Mammary epithelial cell (primary cell): ENCODE measurements at places on chromosomes 7 and 10.

DNA sequence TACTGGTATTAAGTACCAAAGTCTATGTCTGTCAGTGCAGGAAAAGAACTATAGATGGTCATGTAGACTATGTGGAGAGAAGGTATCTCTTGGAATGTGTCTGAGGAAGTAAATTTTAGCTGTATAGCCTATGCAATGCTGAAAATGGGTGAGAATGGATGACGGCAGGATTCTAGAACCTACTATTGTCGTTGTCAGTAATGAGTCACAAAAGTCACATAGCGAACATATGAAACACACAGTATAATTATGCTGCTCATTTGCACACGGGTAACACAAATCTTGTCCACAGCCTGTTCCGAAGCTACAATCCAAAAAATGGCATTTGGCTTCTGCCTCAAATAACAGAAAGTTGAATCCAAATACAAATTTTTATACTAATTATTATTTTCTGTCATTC is 33.6 kb upstream of the KMT2E start:
- DNase-seq, result no peak

- no peak for DNase-seq
Measured at GRCh38 chr7:35571611-35572240, 123.2 kb downstream of the HERPUD2 start.

- DNase-seq, result peak; percentile 48
Measured at GRCh38 chr10:110547139-110547761, 20.2 kb upstream of the SMC3 start.

- no peak for DNase-seq
Measured at GRCh38 chr10:96686514-96686913, 33.8 kb downstream of the PIK3AP1 start.

GRCh38 chr10:101932183-101932582 is 88.6 kb upstream of the KCNIP2 start:
- no peak for DNase-seq

DNA sequence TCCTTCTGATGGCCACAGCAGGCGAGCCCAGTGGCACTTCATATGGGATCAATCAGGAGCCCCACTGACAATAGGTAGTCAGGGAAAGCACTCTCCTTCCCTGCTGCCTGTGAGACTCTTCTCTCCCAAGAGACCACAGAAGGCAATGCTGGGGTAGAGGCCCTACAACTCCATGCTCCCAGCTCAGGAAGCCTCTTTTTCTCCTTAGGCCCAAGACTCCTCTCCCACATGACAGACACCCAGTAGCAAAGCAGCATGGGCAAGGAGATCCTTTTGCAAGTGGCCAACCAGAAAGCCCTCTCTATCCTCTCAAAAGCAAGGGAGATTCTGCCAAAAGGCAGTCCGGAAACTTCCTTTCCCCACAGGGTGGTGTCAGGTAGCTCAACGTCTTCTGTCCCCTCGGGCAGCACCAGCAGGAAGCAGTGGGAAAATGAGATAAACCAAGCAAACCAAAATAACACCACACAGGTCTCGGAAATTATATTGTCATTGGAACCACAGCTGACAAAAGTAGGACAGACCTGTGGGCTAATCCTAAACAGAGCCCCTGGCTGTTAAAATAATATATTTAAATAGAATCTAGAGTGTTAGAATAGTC is 172.7 kb upstream of the GDF10 start:
- no peak for DNase-seq

DNA sequence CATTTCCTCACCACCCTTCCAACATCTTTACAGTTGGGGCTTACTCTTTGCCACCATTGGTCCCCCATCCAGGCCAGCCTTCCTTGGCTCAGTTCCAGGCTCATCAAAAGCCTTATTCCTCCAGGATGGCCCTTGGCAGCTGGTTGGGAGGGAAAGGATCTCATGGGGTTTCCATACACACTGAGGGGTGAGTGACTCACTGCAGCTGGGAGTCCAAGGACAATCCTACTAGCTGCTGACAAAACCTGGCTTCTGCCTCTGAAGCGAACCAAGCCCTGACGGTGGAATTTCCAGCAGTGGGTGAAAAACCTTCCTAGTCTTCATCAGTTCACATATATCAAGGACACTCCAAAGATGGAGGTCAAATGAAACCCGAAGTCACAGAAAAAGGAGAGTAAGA is 22.9 kb downstream of the CRHR2 start:
- DNase-seq, result peak; percentile 9

DNA sequence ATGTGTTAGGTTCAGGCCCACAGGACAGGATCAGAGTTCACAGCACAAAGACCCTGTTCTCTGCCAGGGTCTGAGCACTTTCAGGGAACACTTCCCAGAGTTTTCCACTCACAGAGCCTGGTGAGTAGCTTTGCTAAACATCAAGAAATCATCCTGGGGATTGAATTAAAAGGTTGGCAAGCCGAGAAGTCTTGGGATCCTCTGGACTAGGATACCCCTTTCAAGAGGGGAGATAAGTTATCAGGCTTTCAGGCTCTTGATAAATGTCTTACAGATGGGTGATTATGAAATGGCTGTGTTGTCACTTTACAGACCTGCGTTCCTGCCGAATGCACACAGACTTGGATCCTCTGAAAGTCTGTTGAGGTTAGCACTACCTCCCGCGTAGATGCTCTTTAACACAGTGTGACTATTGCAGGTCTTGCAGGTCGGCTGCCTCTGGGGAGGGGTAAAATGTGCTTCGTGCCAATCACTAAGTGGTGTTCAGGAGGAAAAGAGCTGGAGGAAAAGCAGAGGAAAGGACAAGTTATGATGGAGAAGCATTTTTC is 473.5 kb upstream of the AKR1E2 start:
- DNase-seq, result no peak

DNA sequence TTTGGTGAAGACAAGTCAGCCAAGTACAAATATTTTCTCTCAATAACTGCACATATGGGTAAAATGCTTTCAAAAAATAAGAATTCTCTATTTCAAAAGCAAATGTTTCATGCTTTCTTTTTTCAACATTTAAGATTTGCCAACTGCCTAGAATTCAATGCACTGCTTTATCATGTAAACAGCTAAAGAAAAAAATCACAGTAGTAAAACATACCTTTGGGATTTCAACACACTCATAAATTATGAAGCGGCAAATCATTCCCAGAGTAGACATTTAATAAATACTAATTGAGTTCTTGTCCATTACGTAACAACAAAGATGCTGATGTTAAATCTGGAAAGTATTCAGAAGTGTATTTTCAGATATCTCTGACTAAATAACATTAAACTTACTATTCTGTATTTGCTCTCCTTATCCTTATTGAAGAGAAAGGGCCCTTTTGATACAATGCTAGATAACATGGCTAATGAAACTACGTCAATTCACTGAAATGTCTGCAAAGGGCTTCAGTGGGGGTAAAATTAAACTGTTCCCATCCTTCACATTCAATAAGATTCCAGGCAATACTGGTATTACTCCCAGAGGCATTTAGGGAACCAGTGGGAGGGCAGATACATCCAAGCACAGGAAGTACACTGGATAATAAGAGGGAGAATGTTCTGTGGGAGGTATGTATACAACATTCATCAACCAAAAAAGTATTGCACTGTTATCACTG is 13.9 kb downstream of the NAPEPLD start:
- no peak for DNase-seq

GRCh38 chr7:94511718-94512117 is 2.1 kb downstream of the CASD1 start:
- peak; percentile 71 for DNase-seq

DNA sequence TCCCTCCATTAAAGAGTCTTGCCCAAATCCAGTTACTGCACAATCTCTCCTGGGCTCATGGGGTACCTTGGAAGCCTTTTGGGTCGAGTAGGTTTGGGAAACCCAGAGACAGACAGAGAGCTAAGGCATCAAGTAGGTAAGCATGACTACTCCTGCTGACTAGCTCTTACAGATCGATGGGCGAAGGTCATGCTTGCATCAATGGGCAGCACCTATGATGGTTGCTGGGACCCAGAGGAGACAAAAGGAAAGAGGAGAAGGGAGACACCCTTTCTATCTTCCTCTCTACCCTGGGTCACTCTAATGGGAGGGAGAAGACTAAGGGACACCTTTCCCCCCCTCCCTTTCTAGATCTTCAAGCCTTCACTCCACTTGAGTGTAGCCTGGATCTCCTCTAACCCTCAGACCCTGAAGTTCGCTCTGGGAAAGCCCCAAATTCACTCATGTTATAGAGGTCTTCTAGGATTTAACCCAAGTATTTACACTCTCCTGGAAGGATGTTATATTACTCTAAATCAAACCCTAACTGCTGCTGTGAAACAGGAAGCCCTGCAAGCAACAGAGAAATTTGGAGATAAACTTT is 31.6 kb upstream of the ZNF746 start:
- DNase-seq, result no peak

DNA sequence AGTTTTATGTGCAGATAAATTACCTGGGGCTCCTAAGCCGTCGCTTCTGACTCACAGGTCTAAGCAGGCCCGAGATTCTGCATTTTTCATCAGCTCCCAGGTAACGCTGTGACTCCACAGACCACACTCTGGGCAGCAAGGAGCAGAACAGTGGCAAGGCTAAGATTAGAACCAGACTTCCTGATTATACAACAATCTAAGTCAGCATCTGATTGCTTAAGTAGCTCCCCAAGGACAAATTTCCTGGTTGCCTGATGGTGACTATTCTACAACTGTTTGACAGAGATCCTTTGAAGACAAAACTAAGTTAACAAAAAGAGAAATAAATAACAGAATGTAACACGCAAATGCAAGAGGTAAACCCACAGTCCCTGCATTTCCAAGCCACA is 69.0 kb downstream of the CREB3L2 start:
- DNase-seq, result peak; percentile 90

GRCh38 chr7:150367677-150368095 is 936 bp upstream of the REPIN1 start:
- peak; percentile 72 for DNase-seq
